ENCODE measurements at places on chromosomes 1 and 21.

GRCh38 chr1:78779831-78780230 lies 130.2 kb downstream of the IFI44 start:
- peak; percentile 37 for DNase-seq

- DNase-seq, result no peak
Measured at GRCh38 chr1:186757851-186758250, 70.9 kb upstream of the PLA2G4A start.

GRCh38 chr1:29706936-29707335 lies 470.6 kb downstream of the PTPRU start:
- DNase-seq, result peak; percentile 47

- no peak for DNase-seq
Measured at GRCh38 chr1:89490389-89490788, 34.2 kb upstream of the LRRC8B start.

- peak; percentile 67 for DNase-seq
Measured at GRCh38 chr1:117826540-117827078, 102.8 kb downstream of the GDAP2 start.

DNA sequence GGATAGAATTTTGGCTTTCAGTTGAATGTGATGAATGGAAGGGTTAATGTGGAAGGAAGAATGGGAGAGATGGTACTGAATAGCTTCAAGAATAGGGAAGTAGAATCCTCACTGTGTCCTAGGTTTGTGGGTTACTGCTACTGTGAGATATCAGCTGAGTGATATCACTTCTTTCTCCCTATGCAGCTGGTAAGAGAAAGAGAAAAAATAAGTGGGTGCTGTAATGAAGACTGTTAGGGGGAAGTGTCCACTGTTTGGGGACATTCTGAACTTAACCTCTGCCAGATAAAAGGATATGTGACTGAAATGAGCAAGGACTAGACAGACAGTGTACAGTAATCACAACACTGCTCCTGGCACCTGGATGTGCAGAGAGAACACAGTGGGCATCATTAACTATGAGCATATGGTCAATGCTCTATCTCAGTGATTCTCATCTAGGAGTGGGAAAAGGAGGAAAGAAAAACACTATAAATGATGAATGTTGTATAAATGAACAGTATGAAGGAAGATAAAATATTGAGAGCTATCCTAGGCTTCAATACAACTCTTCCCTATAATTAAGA lies 25.6 kb upstream of the MOB3C start:
- no peak for DNase-seq

- DNase-seq, result no peak
Measured at GRCh38 chr1:87051965-87052364, 137.5 kb downstream of the HS2ST1 start.

DNA sequence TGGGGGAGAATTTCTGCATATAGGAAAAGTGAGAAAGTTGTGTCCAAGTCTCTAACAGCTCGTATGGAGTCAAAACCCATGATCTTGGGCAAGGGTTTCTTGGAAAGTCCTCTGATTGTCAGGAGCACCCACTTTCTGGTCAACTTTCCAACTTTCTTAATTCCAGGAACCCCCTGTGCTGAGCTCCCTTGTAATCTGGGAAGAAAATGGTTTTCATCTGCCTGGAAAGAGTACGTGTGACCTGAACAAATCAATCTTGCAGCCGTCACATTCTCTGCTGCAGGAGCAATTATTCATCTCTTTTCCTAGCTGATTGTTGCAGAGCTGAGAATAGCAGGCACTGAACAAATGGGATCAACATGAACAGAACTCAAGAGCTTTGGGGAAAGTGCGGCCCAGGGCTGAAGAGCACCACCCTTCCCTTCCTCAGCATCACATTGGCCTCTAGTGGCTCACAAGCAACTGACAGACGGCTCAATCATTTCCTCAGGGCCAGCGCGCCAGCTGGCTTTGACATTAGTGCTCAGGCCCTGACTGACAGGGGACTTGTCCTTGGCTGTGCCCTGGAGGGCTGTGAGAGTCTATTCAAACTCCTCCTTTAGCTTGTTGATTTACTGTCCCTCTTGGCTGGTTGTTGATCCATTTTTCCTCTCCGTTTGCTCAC lies 295.2 kb downstream of the HLX start:
- no peak for DNase-seq

- no peak for DNase-seq
Measured at GRCh38 chr1:223219318-223219635, 76.2 kb upstream of the TLR5 start.

DNA sequence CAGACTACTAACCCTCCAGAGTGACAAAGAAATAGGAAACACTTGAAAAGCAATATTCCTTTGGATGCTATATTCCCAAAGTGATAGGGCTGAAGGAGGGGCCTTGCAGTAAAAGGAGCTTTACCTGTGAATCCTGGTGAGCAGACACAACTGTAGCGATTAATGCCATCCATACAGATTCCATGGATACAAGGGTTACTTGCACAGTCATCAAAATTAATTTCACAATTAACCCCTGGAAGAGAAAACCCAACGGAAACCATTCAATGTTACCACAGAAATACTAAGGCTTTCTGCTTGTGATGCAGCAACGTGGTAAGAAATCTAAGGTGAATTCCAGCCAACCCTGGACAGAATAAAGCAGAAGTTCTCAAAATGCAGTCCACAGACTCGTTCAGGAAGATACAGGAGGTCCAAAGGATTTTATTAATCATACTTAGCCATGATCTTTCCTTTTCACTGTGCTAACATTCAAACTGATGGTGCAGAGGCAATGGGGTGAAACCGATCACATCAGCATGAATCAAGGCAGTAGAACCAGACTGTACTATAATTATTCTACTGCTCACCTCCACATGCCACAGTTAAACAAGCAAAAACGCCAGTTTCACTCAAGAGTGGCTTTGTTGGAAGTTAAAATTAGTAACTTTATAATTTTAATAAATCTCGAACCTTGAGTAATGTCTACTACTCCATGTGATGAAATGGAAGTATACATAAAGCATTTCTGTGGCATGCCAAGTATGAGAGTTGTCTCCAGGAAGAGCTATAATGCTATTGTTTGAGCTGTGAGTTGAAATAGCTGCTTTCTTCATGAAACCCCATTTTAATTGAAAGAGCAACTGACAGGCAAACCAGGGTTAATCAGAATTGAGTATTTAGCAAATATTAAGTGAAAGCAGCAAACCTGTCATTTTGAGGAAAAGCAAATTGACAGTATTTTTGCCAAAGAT lies 63.2 kb upstream of the ADAM30 start:
- peak; percentile 16 for DNase-seq

- DNase-seq, result peak; percentile 23
Measured at GRCh38 chr1:63264161-63264560, 58.2 kb upstream of the FOXD3 start.

DNA sequence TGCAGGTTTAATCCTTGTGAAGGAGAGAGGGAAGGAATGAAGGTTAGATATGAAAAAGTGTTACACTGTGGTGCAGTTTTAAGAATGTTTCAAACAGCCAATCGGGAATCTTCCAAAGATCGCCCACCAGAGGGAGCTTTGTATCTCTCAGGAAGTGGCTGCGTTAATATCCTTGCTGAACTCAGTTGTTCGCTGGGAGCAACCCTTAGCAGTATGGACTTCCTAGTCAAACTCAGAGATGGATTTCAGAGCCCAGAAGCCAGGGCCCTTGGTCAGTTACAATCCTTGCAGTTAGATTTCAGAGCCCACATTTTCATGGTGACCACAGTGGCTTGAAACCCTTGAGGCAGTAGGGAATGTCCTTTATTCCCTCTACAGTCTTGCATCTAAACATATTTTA lies 136.2 kb downstream of the NTNG1 start:
- DNase-seq, result peak; percentile 21

- no peak for DNase-seq
Measured at GRCh38 chr1:49297783-49298182, 521.1 kb upstream of the BEND5 start.

DNA sequence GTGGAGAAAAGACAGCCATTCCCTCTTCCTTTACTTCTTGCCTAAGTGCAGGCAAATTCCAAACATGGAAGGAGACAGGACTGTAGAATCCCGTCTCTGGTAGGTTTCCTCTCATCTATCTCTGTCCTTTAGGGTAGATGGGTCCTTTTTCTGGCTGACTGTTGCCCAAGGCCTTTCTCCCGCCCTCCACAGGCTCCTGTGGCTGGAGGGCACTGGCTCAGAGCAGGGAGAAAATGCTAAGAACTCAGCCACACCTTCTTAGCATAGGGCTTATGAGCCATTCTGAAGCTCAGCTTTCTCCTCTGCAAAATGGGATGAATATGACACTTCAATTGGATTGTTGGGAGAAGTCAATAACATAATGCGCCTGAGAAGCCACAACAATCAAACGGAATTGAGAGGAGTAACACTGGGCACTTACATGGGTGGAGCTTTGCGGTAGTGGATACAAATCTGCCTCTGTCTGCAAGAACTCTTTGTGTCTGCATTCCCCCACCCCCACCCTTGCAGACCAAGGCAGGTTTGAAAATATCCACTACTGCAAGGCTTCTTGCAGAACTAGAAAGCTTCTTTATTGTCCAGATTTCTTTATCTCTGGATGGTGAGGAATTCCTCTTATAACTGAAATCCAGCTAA lies 94.7 kb downstream of the CSMD2 start:
- no peak for DNase-seq

- no peak for DNase-seq
Measured at GRCh38 chr21:16592381-16592780, 862.6 kb downstream of the USP25 start.

DNA sequence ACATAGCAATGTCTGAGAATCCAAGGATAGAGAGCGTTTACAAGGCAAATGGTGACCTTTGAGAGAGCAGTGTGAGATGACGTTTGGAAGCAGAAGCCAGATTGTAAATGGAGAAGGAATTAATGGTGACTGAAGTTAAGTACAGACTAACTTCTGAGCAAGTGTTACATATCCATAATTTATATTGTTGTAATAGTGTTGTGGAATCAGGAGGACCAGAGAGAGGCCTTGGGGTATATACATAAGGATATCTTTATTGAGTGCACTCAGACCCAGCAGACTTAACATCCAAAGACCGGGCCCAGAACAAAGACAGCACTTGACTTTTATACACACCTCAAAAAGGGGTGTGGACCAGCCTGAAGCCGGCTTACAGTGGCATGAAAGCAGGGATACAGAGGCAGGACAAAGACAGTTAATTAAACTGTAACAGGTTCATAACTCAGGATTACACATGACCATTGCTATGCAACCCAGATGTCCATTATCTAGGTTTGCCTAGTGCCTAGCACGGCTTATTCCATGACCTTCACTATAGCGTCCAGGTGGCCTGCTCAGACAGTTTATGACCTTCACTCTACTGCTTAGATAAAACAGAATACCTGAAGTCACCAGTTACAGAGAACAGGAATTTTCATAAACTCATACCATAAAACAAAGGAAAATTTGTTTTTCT lies 2.7 kb upstream of the MGST3 start:
- no peak for DNase-seq

GRCh38 chr1:109275706-109276345 lies 7.1 kb downstream of the PSRC1 start:
- no peak for DNase-seq

DNA sequence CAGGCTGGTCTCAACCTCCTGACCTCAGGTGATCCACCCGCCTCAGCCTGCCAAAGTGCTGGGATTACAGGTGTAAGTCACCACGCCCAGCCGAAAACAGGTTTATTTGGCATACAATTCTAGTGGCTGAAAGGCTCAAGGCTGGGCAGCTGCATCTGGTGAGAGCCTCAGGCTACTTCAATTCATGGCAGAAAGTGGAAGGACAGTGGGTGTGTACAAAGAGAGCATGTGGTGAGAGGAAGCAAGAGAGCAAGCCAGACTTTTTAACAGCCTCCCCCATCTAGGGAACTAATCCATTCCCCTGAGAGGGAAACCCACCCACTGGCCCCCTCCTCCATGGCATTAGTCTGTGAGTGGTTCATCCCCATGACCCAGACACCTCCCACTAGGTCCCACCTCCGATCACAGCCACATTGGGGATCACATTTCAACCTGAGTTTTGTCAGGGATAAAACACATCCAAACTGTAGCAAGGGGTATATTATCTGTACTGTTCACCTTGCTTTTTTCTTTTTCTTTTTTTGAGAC lies 9.5 kb downstream of the BMP8A start:
- DNase-seq, result no peak

DNA sequence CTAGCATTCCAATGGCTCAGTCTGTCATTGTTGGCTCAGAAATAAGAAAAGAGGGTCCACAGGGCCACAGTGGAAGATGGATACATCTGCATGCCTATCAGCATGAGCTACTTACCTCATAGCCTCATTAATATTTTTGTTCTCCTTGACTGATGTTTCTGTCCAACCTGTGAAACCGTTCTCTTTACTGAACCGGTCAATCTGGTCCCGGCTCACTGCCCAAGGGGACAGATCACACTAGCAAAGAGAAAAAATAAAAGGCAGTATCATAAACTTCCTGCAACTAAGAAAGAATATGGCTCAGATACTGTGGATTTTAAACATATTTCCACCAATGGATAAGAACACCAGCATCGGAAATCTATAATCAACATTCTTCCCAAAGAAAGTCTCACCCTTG lies 4.7 kb downstream of the RAB29 start:
- no peak for DNase-seq

DNA sequence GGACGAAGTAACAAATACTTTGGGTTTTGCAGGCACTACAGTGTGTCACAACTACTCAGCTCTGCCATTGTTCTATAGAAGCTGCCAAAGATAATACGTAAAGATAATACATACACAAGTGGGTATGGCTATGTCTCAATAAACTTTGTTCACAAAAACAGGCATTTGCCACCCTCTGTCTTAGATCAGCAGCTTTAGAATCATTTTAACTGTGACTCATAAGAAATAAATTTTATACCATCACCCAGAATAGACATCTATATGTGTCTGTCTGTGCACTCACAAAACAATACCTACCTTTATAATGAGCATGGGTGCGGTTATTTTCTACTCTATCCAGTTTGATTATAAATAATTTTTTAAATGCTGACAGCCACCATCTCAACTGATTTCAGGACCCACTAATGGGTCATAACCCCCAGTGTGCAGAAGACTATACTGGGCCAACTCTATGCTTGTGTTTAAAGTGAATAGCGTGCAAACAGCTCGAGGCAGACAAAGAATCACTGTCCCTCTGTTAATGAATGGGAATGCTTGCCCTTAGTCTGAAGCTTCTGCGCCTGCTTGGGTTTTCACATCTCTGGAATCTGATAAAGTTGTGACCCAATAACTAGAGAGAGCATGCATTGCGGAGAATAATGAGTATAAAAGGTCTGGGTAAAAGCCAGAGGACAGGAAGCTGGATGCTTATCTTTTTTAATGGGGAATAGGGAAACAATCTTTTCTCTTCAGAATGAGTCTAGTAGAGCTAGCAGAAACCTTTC lies 216.2 kb downstream of the PLPP3 start:
- DNase-seq, result peak; percentile 38

- DNase-seq, result no peak
Measured at GRCh38 chr1:31902510-31902860, 35.7 kb downstream of the PTP4A2 start.

DNA sequence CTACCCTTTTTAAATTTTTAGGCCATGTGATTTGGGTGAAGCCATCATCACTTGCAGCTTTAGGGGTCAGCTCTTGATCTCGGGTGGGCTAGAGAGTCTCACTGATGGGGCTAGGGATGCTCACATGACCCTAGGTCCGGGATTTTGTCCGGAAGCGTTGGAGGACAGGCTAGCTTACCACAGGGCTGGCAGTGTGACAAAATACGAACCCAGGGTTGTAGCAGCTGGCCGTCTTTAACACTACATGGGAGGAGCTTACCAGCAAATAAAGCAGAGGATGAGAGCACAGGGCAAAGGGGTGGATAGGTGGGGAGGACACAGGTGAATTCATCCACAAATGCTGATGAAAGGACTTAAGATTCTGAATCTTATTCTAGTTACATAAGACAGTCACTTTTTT lies 21.9 kb downstream of the GPR161 start:
- no peak for DNase-seq

Data from endothelial cell of umbilical vein (primary cell).